ENCODE measurements at places on chromosomes 11 and 22.

- no peak for DNase-seq
Observed at GRCh38 chr11:80104191-80104590, 663.4 kb upstream of the TENM4 start.

DNA sequence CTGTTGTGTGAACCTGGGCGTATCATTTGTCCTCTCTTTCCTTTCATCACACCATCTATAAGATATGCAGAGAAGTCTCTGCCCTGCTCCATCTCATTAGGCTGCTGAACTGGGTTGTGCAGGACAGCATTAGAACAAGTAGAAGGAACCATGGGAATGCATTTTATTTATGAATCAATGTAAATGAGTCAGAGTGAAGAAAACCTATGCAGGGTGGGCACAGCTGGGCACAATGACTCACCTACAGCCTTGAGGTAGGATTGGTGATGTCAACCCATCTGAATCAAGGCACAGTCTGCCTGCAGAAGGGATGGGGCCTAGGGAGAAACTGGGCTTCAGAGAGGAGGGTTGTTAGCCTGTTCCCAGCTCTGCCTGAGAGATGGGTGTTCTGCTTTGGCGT, 123.4 kb downstream of the CSNK2A3 start:
- no peak for DNase-seq

DNA sequence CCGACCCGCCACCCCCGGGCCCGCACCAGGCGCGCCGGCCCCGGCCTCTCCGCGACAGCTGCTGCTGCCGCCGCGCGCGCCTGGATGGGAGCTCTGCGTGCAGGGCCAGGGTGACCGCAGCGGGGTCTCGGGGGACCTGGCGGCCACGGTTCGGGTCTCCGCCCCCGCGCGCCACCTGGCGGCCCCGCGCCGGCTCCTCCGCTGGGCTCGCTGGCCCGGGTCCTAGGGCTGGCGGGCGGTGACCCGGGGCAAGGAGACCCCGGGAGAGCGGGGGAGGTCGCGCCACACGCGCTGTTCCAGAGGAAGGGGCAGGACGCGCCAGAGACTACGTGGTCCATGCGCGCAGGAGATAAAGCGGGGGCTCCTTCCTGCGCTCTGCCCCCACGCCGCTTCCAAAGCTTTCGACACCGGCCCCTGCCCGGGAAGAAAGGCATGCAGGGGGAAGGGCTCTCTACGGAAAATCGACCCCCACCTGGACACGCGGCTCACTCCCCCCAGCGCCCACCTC, 562 bp downstream of the SHANK2 start:
- no peak for DNase-seq

DNA sequence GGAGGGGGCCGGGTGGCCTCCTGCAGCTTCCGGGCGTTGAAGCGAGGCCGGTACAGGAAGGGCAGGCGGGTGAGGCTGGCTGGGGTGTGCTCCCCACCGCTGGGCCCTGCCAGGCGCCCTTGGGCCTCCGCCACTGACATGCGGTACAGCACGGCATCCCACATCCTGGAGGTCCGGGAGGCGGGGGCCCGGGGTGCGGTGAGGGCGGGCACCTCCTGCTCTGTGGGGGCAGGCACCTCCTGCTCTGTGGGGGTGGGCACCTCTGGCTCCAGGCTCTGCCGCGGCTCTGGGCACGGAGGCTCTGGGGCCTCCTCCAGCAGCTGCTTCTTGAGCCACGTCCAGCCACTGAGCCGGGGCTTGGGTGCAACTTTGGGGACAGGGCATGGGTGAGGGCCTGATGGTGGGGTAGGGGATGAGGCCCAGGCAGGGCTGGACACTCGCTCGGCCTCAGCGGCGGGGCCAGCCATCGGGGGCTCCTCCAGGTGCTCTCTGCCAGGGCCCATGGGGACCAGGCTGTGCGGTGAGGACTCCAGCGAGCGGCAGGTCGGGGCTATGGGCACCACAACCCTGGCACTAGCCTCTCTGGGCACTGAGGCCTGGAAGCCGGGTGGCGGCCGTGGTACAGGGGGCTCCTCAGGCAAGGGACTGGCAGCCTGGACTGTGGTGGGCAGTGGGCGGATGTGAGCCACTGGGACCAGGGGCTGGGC, 2.3 kb downstream of the PRR33 start:
- DNase-seq: no peak

DNA sequence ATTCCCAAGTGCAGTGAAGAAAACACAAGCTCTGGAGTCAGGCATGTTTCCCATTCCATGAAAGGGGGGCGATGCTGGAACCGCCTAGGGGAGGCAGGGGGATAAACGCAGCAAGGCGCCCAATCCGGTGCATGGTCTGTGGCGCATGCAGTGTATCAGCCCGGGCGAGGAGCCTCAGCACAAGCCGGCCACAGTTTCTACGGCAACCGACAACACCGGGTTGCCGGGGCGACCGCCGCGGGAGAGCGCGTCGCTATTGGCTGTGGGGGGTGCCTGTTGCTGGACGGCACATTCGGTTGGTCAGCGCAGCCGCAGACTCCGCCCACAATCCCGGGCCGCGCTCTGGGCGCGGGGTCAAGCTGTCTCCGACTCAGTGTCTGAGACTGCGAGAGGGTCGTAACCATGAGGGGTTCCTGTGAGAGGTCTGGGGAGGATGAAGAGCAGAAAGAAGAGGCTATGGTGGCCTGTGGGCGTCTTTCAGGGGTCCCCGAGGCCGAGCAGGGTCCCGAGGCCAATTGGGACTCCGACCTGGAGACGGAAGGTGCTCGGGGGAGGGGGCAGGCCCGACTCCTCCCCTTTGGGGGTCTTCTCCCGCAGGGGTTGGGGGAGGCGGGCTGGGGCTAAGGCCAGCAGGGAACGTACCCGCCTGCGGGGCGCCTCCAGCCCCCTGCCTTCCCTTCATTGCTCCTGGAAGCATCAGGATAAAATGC, at the start of gene LRRC74B:
LRRC74B (plus strand) TSS at position 362 of the 710 bp plus-strand sequence; CDS start at position 403, 41 bp downstream.
- DNase-seq: peak; percentile 92

DNA sequence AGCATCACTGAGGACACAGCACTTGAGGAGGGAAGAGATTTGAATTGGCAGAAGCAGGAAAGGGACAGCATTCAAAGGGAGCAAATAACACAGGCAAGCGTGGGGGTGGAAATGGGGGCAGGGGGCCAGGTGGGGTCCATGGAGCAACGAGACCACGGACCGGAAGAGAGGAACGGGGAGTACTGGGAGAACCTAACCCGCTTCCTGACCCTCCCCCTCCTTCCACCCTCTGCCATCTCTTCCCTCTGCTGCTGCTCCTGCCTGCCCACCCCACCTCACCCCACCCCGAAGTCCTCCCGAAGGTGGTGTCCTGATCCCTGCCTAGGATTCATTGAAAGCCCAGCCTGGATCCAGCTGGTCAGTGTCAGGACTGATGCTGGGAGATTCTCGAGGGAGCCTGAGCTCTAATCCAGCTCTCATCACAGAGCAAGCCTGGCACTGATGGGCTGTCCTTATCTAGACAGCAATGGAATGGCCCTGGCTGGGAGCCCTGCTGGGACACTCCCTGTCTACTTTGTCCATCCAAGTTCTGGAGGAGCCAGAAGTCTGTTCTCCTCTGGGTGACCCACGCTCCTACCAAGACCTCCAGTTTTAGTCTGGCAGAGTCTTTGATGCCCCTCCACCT, 105.0 kb downstream of the TRIM29 start:
- DNase-seq: peak; percentile 63

DNA sequence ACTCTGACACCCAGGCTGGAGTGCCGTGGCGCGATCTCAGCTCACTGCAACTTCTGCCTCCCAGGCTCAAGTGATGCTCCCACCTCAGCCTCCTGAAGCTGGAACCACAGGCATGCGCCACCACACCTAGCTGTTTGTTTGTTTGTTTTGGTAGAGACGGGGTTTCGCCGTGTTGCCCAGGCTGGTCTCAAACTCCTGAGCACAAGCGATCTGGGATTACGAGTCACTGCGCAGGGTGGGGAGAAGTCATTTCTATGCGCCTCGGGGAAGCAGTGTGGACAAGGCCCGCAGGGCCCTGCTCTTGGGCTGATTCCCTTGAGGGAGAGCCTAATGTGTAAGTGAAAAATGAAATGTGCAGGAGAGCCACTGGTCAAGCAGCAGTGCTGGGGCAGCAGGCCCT, 19.6 kb upstream of the SEPTIN5 start:
- no peak for DNase-seq

GRCh38 chr22:21827628-21828267, 39.7 kb downstream of the MAPK1 start:
- no peak for DNase-seq

GRCh38 chr11:67281552-67282150, 7.5 kb upstream of the ANKRD13D start:
- no peak for DNase-seq

- DNase-seq: peak; percentile 27
Observed at GRCh38 chr11:71447791-71448256, 369 bp downstream of the DHCR7 start.

DNA sequence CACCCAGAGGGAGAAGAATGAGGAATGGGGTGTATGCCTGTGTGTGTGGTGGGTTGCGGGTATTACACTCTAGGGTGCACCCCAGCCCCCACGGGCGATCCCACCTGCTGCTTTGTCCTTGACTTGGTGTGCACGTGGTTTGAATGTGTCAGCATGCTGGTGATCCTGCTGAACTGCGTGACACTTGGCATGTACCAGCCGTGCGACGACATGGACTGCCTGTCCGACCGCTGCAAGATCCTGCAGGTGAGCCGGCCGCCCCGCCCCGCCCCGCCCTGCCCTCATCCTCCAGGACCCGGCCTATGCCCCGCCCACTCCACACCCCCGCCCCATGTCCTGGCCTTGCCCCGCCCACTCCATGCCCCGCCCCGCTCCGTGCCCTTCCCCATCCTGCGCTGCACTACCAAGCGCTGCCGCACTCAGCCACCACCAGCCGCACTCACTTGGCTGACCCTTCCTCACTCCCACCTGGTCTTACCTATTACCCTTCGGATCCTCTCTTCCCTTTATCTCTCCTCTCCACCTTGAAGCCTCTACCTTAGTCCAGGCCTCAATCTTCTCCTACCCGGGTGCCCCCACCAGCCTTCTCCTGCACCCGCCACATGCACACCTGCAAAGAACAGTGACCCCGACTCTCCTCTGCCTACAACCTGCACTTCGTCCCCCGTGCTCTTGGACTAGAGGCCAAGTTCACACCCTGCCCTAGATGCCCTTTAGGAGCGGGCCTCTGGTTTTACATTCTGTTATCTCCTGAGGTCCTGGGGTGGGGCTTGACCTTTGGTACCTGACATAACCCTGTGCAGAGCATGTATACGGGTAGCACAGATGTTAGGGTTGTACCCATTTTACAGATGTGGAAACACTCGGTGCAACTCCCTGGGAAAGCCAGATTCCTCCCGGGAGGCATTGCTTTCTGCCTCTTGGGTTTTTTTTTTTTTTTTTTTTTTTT, 27.7 kb downstream of the CACNA1I start:
- no peak for DNase-seq

- DNase-seq: peak; percentile 31
Observed at GRCh38 chr11:20251496-20251895, 91.2 kb upstream of the DBX1 start.

- no peak for DNase-seq
Observed at GRCh38 chr11:78195917-78196560, 7.3 kb downstream of the USP35 start.

- DNase-seq: no peak
Observed at GRCh38 chr11:68994161-68994893, 13.5 kb upstream of the MRGPRD start.

DNA sequence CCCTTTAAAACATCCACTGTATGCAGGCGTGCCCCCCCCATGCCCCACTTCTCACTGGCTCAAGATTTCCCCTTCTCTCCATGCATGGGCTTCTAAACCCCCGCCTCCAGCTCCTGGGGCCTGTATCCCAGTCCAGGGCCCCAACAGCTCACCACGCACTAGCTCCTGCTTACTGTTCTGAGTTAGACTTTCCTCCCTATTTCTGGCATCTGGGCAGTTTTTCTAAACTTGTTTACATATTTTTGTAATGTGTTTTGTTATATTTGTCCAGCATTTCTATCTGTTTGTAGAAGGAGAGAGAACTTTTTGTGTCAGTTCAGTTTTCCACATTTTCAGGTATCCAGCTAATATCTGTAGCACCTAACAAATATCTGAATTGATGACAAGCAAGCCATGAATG, 178.5 kb downstream of the SPON1 start:
- DNase-seq: no peak

GRCh38 chr11:73761403-73761945, 600 bp upstream of the RAB6A start:
- DNase-seq: no peak

DNA sequence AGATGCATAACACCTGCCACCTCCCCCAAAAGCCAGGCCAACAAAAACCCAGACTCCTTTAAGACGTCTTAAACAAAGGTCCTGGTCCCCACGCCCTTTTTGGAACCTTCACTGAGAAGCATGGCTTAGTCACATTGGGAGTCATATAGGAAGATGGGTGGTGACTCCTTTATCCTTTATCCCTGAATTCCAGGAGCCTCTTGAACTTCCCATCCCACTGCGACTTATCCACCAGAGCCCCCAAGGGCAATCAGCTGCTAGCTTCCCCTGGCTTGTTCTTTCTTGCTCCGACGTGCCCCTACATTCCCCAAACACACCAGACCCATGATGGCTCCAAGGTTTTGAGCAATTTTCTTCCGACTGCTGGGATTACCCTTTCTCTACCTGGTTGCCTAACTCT, 567.0 kb upstream of the CADM1 start:
- no peak for DNase-seq

DNA sequence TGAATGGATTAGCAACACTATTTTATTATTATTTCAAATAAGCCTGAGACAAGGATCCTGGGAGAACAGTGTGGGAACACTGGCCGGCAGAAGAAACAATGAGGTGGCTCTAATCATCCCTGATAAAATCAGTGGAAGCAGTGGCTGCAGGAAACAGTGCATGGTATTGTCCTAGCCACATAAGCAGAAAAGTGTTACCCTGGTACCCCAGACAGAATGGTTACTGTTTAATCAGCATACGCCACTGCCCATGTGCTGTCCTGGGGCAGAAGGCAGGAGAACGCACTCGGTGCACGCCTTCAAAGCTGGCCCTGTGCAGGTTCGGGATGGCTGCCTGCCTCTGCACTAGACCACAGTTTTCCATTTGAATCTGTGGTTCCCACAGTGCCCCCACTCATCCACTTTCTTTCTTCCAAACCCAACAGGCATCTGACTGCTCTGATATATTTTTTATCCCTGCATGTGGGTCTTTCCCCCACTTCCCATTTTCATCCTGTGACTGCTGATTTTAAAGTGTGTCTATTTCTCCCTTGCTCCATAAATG, 25.7 kb downstream of the OPCML start:
- DNase-seq: no peak

DNA sequence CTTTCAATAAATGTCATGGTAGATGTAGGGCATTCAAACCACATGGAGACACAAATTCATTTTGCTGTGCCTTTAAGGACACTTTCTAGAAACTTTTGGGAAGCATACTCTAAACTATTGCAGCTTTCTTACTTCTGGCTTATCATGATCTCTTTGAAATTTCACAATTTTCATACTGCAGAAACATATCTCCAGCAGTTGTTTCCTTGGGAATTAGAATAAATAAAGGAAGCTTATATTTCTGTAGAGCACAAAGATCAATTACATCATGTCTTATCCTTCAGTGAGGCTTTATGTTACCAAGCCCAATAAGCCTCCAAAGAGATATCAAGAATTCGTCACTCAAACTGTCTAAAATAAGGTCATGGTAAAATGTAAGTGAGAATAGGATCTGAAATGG, 74.5 kb upstream of the RAB38 start:
- DNase-seq: peak; percentile 89

- no peak for DNase-seq
Observed at GRCh38 chr11:134599299-134599771, 187.3 kb upstream of the B3GAT1 start.

Measured in umbilical cord (tissue), 2 donors.